ENCODE measurements at places on chromosomes 2 and 18. TPM values are rescaled to one million over a fixed set of nuclear protein-coding genes. Genes with fewer than 3 reads are reported as not detected.

FOXI3 gene
- polyA plus RNA-seq = not detected

CNDP1 gene
- polyA plus RNA-seq = not detected

POTEE gene
- not detected for polyA plus RNA-seq

PXDN gene
- 10.7 TPM for polyA plus RNA-seq

CBLN2 gene
- polyA plus RNA-seq = not detected

ZAP70 gene
- polyA plus RNA-seq = 8.3 TPM

NCK2 gene
- polyA plus RNA-seq = 18.2 TPM

POMC gene
- polyA plus RNA-seq = 0.75 TPM

SPR gene
- polyA plus RNA-seq = 68.0 TPM

DNA sequence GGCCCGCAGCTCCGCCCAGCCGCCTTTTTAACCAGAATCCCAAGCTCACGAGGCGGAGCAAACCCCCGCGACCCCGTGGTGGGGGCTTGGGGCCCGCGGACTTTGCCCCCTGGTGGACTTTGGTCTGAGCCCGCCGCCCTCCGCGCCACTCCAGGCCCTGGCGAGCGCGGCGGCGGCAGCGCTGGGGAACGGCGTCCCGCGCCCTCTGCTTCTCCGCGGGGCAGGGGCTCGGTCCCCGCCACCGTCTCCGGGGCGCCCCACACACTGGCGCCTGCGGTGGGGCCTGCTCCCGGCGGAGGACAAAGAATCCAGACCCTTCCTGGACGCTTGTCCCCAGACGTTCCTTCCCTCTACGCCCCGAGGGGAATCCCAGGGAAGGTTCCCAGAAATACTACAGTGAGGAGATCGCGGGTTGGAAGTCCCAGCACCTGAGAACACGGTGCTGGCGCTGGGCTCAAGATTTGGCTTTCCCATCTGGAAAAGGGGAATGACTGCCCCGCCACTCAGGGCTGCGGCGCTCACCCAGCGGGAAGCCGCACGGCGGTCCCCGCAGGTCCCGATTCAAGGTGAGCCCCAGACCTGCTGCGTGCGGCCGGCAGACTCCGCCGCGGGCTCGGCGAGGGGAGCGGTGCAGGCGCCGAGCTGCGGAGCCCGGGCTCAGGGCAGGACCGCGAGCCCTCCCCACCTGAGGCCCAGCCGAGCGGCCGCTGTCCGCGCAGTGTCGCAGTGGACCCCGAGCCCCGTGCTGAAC is at the start of gene HAAO:
Gene HAAO (minus strand): TSS at position 1 of the 751 bp plus-strand sequence. CDS start 47 bp downstream, outside the sequence.
- DNase-seq = no peak

DNA sequence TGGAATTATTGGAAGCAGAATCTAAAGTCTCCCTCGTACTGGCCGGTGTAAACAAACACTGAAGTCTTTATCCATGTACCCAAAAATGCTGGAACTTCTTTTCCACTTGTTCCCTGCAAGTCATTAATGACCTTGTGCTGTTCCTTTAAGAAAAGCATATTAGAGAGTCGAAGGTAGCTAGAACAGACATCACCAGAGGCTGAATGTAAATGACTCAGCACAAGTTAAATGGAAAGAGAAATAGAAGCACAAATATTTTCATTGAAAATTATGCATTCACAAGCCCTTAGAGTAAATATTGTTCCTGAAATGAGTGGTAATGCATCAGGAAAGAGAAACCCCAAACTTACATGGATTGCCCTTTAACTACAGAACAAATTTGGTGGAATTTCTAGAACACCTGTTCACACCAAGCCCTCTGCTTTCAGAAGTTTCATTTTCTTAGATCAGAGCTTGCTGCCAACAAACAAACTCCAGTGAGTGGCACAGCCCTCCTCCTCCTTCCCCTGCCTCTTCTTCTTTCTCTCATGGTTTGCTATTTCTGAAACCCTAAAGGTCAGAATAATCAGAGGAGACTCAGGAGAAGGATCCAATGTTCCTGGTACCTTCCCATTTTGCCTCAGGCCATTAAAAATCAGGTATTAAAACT is 264.3 kb downstream of the TXNL1 start:
- no peak for DNase-seq

DNA sequence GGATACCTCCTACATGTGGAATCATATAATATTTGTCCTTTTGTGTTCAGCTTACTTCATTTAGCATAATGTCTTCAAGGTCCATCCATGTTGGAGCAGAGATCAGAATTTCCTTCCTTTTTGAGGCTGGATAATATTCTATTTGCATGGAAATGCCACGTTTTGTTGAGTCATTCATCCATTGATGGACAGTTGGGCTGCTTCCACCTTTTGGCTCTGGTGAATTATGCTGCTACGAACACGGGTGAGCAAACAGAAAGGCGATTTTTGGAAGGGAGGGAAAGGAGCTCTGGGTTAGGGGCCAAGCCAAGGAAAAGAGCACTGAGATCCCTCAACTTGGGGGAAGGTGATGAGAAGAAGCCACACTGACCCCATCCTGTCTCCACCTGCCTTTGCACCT is 260.5 kb downstream of the TNS1 start:
- DNase-seq = no peak

DNA sequence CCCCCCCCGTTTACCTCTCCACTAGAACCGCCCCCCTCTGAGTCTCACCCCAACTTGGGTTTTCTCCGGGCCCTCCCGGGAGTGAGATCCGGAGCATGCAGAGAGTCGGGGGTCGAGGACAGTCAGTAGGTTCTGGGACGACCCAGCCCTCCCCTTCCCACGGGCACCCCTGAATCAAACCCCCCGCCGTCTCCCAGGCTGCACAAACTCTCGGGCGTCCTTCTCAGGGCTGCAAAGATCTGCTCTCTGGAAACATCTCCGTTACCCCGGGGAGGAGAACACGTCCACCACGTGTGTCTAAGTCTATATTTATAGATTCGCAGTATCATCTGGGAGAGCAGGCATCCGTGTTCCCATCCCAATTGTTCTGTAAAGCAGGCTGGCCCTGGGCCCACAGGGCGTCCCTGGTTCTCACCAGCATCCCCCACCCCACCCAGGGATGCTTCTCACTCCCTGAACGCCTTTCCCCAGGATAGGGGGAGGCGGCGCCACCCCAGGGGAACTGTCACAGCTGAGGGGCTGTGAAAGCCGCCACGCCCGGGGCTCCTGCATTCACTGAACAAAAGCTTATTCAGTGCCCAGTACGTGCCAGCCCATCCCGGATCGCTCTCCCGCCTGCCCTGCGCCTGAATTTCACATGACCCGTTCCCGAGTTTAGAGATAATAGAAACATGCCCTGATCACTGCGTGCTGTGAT is 765 bp upstream of the DIPK1C start:
- no peak for DNase-seq

- DNase-seq = no peak
Observed at GRCh38 chr2:232880764-232881351, 10.8 kb downstream of the SNORC start.

- no peak for DNase-seq
Observed at GRCh38 chr2:239805043-239805329, 220.2 kb downstream of the NDUFA10 start.

DNA sequence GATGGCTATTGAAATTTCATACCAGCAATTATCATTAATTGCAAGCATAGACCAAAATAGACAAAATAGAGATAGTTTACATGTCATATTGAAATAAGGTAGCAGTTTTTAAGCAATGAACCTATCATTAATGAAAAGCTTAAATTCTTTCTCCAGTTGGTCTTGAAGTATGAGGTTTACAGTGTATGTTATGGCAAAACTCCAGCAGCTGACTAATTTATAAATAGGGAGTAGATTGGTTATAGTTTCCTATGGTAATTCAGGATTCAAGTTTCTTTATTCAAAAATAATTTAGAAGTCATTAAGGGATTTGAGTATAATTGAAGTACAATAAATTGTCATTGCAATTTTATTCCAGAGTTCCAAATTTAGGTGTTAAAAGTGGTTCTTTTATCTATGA is 69.6 kb upstream of the COL5A2 start:
- no peak for DNase-seq

GRCh38 chr2:65916177-65916576 is 483.8 kb upstream of the SPRED2 start:
- DNase-seq = no peak

DNA sequence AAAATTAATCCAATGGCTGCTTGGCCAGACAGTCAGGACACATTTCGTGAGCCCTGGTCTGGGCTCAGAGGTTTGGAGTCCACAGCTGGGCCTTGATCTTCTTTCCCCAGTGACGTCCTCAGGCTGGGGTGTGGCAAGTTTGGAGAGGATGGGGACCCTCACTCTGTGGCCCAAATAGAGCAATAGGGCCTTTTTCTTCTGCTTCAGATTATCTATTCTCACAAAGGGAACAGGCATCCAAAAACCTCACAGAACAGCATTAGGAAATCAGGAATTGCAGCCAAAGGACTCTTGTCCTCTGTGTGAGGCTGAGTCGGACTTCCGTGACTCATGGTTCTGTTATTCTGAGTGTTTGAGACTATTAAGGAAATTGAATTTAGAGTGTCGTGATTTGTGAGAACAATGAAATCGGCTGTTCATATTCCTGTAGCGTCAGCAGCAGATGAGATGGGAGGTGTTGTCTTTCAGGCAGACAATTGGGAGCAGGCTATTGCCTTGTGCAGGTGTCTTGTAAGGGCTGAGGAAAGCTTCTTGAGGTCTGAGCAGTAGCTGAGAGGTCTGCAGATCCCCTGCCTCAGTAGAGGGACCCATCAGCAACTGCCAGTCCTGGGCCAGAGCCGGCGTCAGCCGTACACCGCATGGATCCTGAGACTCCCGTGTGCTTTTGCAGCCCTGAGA is 113.8 kb downstream of the SH3RF3 start:
- DNase-seq = peak; percentile 76

DNA sequence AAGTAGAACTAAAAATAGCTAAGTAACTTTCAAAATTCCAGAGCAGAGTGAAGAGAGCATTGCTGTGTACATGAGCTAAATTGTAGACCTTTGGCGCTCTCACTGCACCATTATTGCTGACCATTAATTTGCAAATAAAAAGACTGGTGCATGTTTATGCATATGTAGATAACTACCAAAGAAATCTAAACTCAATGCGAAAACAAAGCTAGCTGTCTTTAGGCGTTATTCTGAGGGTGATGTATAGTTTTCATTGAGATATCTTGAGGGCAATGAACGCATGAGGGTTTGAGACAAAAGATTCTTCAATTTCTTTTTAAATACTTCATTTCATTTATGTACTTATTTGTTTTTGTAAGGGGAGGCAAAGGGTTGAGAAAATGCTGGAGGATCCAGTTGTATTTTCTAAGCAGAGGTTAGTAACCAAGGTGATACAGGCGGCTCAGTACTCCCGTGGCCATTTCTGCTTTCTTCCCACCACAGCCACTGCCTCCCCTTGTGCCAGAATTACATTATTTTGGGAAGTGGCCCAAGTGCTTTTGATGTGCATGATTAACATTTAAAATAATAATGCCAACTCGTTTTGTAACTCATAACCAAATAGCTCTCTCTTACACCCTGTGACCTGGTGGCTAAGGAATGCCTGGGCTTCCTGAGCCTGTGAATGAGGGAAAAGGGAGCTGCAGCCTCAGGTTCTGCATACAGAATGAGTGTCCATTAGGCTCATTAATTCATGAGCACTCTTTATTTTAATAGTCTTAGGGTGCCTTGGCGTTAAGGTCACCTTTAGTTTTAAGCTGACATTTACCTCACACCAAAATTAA is 797.8 kb upstream of the GYPC start:
- no peak for DNase-seq

DNA sequence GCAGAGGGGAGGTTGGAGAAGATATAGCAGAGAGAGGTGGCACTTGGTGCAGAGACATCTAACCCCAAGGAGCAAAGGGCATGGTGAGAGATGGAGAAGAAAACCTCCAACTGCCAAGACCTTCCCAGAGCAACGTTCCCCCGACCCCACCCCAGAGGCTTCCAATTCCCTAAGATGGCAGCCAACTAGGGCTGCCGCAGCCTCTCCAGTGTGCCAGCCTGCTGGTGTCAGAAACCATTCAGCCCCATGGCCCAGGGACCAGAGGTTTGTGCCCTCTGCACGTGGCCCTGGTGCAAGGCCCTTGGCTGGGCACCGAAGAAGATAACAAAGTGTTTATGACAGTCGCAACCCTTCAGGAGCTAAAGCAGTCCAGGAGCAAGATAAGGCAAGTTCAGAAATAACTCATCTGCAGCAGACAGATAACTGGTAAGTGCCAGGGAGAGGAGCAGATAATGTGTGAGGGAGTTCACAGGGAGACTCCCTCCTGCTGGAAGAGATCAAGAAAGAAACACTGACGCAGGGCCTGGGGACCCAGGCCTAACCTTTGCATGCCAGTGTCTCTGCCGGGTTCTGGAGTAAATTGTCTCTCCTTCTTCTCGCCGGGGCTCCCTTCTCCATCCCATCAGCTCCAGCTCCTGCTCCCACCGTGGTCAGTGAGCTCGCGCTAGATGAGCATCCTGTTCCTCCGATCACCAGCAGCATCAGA is 66.1 kb upstream of the ID2 start:
- DNase-seq = no peak

- peak; percentile 91 for DNase-seq
Observed at GRCh38 chr2:171487803-171488259, 34.4 kb upstream of the CYBRD1 start.

- DNase-seq = no peak
Observed at GRCh38 chr2:11588228-11589110, 54.6 kb downstream of the GREB1 start.

DNA sequence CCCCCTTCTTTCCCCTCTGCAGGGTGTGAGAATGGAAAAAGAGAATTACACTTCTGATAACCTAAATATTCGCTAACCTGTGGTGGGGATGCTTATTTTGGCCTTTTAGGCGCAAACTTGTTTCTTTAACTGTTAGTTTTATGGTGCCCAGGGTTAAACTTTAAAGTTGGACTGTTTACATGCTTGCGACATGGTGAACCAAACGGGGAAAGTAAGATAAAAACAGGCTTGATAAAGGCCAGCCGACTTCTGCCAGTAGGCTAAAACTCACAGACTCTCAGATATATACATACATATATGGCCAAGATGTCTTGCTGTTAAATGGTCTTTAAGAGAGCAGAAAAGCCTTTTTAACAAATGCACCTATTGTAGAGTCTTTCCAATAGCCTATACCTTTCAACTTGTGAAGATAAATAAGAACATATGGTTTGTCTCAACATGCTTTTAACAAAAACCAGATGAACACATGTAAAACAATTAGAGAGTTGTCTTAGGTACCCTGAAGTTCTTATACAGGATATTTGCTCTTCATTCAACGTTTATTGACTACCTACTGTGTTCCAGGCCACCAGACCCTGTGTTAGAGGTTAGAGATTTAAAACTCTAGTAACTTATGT is 29.0 kb downstream of the PRKCE start:
- DNase-seq = no peak

DNA sequence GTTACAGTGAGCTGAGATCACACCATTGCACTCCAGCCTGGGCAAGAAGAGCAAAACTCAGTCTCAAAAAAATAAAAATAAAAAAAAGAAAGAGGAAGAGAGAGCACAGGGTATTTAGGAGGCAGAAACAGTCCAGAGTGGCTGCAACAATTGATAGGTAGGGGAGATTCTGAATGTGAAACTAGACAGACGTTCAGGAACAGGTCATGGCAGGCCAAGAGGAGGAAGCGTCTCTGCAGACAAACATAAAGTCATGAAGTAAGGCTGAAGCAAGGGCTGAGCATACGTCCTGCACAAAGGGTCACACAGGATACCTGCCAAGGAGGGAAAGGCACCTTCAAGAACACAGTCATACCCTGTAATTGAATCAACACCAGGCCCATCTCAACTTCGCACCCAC is 64.1 kb upstream of the ZNF532 start:
- DNase-seq = no peak

- no peak for DNase-seq
Observed at GRCh38 chr18:24538414-24539264, 78.2 kb downstream of the HRH4 start.

All from adrenal gland (tissue), 19 donors.